ENCODE measurements at places on chromosomes 1 and 21.

GRCh38 chr1:201468501-201468843, 516 bp downstream of the PHLDA3 start:
- DNase-seq, result no peak

- no peak for DNase-seq
These were observed 6.8 kb downstream of the MX1 start for GRCh38 chr21:41432562-41433460.

GRCh38 chr1:924656-925560, 1.2 kb downstream of the SAMD11 start:
- no peak for DNase-seq

GRCh38 chr1:113881661-113882060, 5.7 kb downstream of the BCL2L15 start:
- no peak for DNase-seq

DNA sequence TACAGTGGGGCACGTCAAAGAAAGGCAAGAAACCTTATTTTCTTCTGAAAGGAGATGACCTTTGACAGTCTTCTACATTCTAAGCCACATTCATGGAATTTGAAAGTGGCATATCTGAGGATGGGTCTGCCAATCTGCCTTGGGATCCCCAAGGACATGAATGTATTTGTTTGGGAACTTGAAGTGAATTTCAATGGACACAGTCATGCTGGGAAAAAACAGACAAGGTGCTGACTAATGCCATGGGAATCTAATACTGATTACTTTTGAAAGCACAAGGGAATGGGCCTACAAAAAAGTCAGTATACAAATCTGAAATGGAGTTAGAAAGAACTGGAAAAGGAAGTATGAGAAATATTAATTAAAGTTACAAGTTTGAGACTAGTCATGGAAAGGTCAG, 128.8 kb downstream of the KCNJ6 start:
- no peak for DNase-seq

- DNase-seq, result no peak
These were observed 221.9 kb upstream of the ADGRL2 start for GRCh38 chr1:81578867-81579266.

- no peak for DNase-seq
These were observed 48.0 kb upstream of the B3GALNT2 start for GRCh38 chr1:235552146-235552716.

All from activated naive CD4-positive, alpha-beta T cell treated with anti-CD3 and anti-CD28 coated beads, Interleukin-2, amount 50 U/mL, for 72 hours (primary cell).